ENCODE measurements at places on chromosomes 7 and 10.

DNA sequence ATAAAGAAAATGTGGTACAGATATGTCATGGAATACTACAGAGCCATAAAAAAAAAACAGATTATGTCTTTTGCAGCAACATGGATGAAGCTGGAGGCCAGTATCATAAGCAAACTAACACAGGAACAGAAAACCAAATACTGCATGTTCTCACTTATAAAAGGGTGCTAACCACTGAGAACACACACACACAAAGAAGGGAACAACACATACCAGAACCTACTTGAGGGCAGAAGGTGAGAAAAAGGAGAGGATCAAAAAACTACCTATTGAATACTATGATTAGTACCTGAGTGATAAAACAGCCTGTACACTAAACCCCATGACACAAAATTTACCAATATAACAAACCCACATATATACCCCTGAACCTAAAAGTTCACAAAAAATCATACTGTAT, 144.6 kb downstream of the TPK1 start:
- no peaks in the 10 kb centered on the region for H3K27me3 ChIP-seq
- H3K4me3 ChIP-seq, result no peak overlapping the region

GRCh38 chr10:32295027-32295426, 51.9 kb downstream of the EPC1 start:
- H3K4me3 ChIP-seq, result no peak overlapping the region
- H3K27ac ChIP-seq, result no peak overlapping the region
- no peaks in the 10 kb centered on the region for H3K4me1 ChIP-seq
- H3K36me3 ChIP-seq, result peaks cover 14% of the 10 kb centered on the region
- no peak for DNase-seq
- H3K27me3 ChIP-seq, result no peaks in the 10 kb centered on the region

DNA sequence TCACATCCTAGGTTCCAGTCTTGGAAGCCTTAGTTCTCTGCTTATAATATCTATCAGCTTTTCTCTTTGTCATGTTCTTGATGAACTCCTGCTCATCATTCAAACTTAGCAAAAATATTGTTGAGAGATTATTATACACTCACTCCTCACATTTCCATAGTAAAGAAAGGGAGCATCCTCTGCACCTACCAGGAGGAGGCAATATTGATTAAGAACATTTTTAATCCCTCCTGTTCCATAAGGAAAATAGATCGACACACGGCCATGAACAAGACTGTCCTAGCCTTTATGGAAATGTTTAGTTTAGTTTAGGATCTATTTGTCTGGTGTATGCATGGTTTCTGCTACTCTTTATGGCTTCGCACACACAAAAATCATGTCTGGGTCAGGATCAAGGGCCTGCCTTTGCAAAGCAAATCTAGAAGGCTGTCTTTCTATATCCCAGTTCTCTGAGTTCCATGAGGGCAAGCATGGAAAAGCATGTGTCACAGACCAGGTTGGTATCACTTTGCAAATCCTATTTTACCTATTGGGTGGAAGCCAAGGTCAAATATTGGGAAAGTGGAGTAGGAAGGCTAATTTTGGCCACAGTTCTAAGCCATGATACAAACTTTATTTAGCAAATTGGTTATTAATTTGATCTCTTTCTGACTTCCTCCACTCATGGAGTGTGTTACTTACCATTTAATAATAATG, 164.4 kb downstream of the MDFIC start:
- no peak overlapping the region for H3K4me3 ChIP-seq
- no peaks in the 10 kb centered on the region for H3K4me1 ChIP-seq
- no peaks in the 10 kb centered on the region for H3K36me3 ChIP-seq
- DNase-seq, result no peak
- H3K27me3 ChIP-seq, result no peaks in the 10 kb centered on the region

GRCh38 chr7:80725181-80725611, 86.8 kb downstream of the CD36 start:
- no peak for DNase-seq
- no peaks in the 10 kb centered on the region for H3K36me3 ChIP-seq
- no peak overlapping the region for H3K4me3 ChIP-seq
- peaks cover 31% of the 10 kb centered on the region for H3K4me1 ChIP-seq

DNA sequence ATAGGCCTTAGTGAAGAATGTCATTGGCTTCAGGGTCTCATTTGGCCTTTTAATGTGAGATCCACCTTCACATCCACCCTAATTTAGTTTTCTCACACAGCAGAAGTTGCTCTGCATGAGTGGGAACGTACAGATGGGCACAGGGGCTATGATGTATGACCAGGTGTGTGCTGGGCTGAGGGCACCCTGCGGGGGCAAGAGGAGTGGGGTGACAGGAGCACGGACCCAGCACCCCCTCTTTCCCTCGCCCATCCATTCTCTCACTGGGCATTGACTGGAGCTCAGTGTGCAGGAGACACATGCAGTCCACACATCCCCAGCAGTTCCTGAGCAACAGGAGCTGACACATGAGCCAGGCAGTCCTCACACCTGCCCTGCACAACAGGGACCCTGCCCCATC, 95.1 kb upstream of the PPP2R2D start:
- H3K36me3 ChIP-seq, result no peaks in the 10 kb centered on the region
- H3K27ac ChIP-seq, result no peak overlapping the region
- H3K4me1 ChIP-seq, result no peaks in the 10 kb centered on the region

- DNase-seq, result no peak
- no peaks in the 10 kb centered on the region for H3K27me3 ChIP-seq
- no peak overlapping the region for H3K4me3 ChIP-seq
- no peaks in the 10 kb centered on the region for H3K4me1 ChIP-seq
- no peaks in the 10 kb centered on the region for H3K36me3 ChIP-seq
Measured at GRCh38 chr10:53107711-53108110, 335.1 kb upstream of the MBL2 start.

- no peaks in the 10 kb centered on the region for H3K36me3 ChIP-seq
- no peak overlapping the region for H3K27ac ChIP-seq
- no peaks in the 10 kb centered on the region for H3K4me1 ChIP-seq
- no peak overlapping the region for H3K4me3 ChIP-seq
- DNase-seq, result no peak
- H3K27me3 ChIP-seq, result no peaks in the 10 kb centered on the region
Measured at GRCh38 chr7:98761225-98761624, 108.6 kb downstream of the TMEM130 start.

GRCh38 chr10:3438606-3439005, 266.0 kb upstream of the PITRM1 start:
- no peak overlapping the region for H3K27ac ChIP-seq
- no peak for DNase-seq
- no peaks in the 10 kb centered on the region for H3K4me1 ChIP-seq
- H3K4me3 ChIP-seq, result no peak overlapping the region

GRCh38 chr10:128419466-128420019, 293.3 kb upstream of the MKI67 start:
- DNase-seq, result no peak
- no peaks in the 10 kb centered on the region for H3K4me1 ChIP-seq
- H3K36me3 ChIP-seq, result no peaks in the 10 kb centered on the region

GRCh38 chr7:106010331-106010730, 47.3 kb downstream of the CDHR3 start:
- no peaks in the 10 kb centered on the region for H3K36me3 ChIP-seq
- peaks cover 25% of the 10 kb centered on the region for H3K4me1 ChIP-seq
- H3K27me3 ChIP-seq, result no peaks in the 10 kb centered on the region
- no peak for DNase-seq
- H3K4me3 ChIP-seq, result no peak overlapping the region
- no peak overlapping the region for H3K27ac ChIP-seq

- DNase-seq, result no peak
- H3K4me1 ChIP-seq, result no peaks in the 10 kb centered on the region
- no peaks in the 10 kb centered on the region for H3K27me3 ChIP-seq
- no peaks in the 10 kb centered on the region for H3K36me3 ChIP-seq
Measured at GRCh38 chr10:19616966-19617365, 199.3 kb upstream of the PLXDC2 start.

DNA sequence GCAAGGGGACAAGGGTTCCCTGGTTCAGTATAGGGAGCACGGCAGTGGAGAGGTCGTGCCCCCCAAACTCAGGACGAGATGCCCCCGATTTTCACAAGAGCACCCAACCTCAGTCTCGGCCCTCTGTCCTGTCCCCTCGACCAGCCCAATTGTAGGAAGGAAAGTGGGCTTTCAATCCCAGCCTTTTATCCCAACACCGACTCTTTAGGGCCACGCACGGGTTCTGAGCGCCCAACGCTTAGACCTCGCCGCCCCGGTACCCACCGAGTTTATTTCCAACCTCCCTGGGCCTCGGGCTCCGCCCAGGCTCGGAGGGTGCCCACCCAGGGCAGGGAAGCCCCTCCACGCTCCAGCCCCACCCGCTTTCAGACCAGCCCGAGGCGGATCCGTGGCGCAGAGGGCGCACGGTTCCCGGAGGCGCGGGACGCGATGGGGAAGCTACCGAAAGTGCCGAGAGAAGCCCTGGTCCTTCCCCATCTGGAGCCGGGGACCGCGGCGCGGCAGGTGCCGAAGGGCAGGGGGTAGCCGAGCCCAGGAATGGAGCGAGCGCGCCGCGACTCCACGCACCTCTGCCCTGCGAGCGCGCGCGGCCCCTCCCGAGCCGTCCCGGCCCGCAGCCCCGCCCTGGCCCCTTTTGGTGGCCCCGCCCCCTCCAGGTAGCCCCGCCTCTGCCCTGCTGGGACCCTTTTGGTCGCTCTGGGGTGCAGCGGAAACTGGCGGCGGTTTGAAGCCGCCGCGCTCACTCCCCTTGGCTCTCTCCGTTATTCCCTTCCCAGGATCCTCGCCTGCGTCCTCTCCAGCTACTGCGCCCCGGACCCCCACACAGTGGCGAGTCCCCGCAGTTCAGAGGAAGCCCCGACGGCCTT, 20.4 kb downstream of the GRID2IP start:
- peaks cover 56% of the 10 kb centered on the region for H3K27me3 ChIP-seq
- H3K4me1 ChIP-seq, result peaks cover 24% of the 10 kb centered on the region

- H3K4me3 ChIP-seq, result no peak overlapping the region
- H3K36me3 ChIP-seq, result no peaks in the 10 kb centered on the region
- no peaks in the 10 kb centered on the region for H3K4me1 ChIP-seq
- no peak for DNase-seq
- no peak overlapping the region for H3K27ac ChIP-seq
Measured at GRCh38 chr10:112132435-112132834, 51.1 kb downstream of the GPAM start.

DNA sequence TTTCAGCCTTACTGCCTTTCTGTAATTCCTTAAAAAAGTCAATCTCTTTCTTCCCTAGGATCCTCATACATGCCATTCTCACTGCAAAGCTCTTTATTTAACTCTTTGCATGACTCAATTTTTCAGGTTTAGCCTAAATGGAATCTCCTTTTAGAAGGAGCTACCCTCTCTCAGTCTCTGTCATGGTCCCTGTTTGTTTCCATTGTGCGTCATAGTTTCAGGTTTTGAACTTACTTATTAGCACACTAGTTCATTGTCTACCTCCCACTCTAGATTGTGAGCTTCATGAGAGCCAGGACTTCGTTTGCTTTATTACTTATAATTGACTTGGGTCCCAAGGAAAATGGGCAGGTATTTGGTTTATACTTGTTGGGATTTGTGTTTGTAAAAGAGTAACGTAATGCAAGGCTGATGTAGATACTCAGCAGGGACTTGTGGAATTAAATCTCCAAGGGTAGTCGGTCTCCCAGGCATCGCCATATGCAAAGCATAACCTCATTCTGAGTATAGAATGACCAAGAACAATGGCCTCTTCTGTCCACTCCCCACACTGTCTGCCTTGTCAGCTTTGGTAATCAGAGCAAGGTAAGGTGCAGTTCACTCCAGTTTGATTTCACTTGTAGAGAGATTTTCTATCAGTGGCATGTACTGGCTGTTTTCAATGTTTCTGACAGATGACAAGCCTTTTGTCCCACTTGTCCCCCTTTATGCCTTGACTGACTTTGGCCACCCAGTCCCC, 252.0 kb downstream of the SORCS3 start:
- no peak overlapping the region for H3K27ac ChIP-seq
- H3K4me1 ChIP-seq, result no peaks in the 10 kb centered on the region
- no peaks in the 10 kb centered on the region for H3K36me3 ChIP-seq
- H3K27me3 ChIP-seq, result no peaks in the 10 kb centered on the region
- no peak for DNase-seq

DNA sequence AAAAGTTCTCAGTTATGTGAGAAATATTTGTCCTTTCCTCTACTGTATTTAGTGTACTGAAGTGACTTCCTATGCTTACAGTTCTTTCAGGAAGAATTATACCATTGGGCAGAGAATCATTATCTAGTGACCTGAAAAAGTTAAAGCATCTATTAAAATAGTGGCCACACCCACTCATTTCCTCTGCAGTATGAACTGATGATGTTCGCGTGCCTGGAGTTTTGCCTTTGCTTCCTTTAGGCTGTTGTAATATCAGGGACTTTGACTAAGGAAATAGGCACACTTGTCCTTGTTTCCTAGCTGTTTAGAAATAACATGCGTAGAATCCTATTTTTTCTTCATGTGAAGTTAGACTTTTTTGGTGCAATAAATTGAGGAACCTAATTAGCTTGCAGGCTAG, 100.7 kb downstream of the ZMYND11 start:
- no peak overlapping the region for H3K4me3 ChIP-seq
- no peak for DNase-seq
- no peaks in the 10 kb centered on the region for H3K27me3 ChIP-seq
- H3K4me1 ChIP-seq, result no peaks in the 10 kb centered on the region

GRCh38 chr10:96097865-96098264, 32.2 kb upstream of the ZNF518A start:
- no peaks in the 10 kb centered on the region for H3K27me3 ChIP-seq
- no peak for DNase-seq
- no peak overlapping the region for H3K27ac ChIP-seq
- H3K4me1 ChIP-seq, result no peaks in the 10 kb centered on the region

- peaks cover 9% of the 10 kb centered on the region for H3K4me1 ChIP-seq
- no peak overlapping the region for H3K27ac ChIP-seq
- no peaks in the 10 kb centered on the region for H3K36me3 ChIP-seq
- no peaks in the 10 kb centered on the region for H3K27me3 ChIP-seq
- H3K4me3 ChIP-seq, result no peak overlapping the region
- DNase-seq, result no peak
Measured at GRCh38 chr7:51035716-51036115, 253.0 kb upstream of the GRB10 start.

DNA sequence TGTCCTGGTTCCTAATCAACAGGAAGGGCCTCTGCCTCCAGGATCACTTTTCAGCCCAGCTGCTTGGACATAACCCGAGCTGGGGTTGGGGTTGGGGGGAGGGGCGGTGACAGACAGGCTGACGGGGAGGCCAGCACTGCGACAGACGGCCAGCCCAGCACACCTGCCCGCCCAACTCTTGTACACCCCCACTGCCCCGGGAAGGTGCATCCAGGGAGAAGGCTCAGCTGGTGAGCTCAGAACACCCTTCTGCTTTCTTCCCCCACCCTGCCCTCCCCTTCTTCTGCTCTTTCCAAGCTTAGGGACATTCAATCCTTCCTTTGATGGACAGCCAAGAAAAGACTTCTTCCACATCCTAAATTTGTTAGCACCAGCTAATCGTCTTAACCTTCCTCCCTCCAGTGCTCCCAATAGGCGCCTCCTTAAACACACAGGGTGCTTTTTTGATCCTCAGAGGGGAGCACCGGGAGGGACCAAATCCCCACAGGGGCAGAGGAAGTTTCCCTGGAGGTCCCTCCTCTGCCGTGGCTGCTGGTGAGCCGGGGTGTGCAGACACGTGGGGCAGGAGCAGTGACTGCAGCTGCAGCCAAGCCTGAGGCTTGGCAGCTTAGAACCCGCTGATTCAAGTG, 44.7 kb downstream of the COL13A1 start:
- H3K27ac ChIP-seq, result peak overlapping the region; percentile 54
- no peaks in the 10 kb centered on the region for H3K36me3 ChIP-seq
- DNase-seq, result no peak
- H3K4me1 ChIP-seq, result peaks cover 60% of the 10 kb centered on the region
- no peaks in the 10 kb centered on the region for H3K27me3 ChIP-seq

- no peaks in the 10 kb centered on the region for H3K4me1 ChIP-seq
- no peak for DNase-seq
- H3K4me3 ChIP-seq, result no peak overlapping the region
- no peaks in the 10 kb centered on the region for H3K36me3 ChIP-seq
Measured at GRCh38 chr10:4370376-4370775, 455.6 kb upstream of the AKR1E2 start.

Data from stomach (tissue), 19 donors.